A673 (cell line): ENCODE measurements at places on chromosomes 6 and 20. TPM values are rescaled to one million over a fixed set of nuclear protein-coding genes. Genes with fewer than 3 reads are reported as not detected.

DNA sequence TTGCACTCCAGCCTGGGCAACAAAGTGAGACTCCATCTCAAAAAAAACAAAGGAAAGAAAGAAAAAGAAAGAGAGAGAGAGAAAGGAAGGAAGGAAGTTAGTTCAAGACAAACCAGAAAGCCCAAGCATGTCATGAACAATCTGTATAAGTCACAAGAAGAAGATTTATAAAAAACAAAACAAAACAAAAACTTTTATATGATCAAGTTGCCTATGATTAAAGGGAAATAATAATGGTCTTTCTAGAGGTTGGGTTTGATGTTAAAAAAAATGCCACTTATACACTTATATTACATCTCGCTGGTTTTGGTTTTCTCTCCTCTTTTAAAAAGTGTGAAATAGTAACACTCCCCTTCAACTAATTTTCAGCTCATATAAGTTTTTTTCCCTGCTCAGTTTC lies 146.2 kb upstream of the CARMIL1 start:
- H3K4me3 ChIP-seq, result no peak overlapping the region
- H3K36me3 ChIP-seq, result no peaks in the 10 kb centered on the region
- H3K4me1 ChIP-seq, result no peaks in the 10 kb centered on the region
- H3K27ac ChIP-seq, result no peak overlapping the region

- no peaks in the 10 kb centered on the region for H3K27me3 ChIP-seq
- H3K36me3 ChIP-seq, result no peaks in the 10 kb centered on the region
- peaks cover 8% of the 10 kb centered on the region for H3K4me1 ChIP-seq
Measured at GRCh38 chr6:10421921-10422736, 7.3 kb upstream of the TFAP2A start.

Gene NQO2
- total RNA-seq, result 92.7 and 97.3 TPM in 2 replicates

Gene RCAN2
- total RNA-seq, result 0.13 TPM in 1 of 2 replicates, not detected in the other

DNA sequence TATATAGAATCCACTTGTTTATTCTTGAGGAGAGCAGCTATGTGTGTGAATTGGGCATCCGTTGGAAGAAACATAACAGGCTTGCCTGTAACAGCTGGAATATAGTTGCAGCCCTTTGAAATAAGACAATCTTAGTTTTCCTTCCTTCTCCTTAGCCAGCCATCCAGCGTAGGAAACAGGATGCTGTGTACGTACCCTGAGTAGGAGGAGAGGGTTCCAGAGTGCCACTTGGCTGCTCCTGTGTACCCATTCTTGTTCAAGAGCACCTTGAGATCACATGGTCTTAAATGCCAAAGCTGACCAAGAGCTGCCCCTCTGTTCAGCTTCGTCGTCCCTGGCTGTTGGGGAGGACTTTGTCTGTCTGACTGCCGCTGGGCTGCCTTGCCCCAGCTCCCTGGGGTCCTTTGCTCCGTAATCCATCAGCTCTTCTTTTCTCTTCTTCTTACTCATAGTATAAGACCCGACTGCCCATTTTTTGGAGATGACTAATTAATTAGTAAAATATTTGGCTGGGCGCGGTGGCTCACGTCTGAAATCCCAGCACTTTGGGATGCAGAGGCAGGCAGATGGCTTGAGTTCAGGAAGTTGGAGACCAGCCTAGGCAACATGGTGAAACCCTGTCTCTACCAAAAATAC lies 49.0 kb downstream of the RREB1 start:
- H3K4me1 ChIP-seq, result peaks cover 59% of the 10 kb centered on the region
- peak; percentile 75 for DNase-seq
- peak overlapping the region; percentile 14 for H3K27ac ChIP-seq
- no peaks in the 10 kb centered on the region for H3K27me3 ChIP-seq
- no peak overlapping the region for H3K4me3 ChIP-seq

Gene MYLK4
- total RNA-seq, result 0.13 and 0.39 TPM in 2 replicates
